Fibroblast of upper back skin (primary cell): ENCODE measurements at places on chromosomes 12 and 14.

- DNase-seq = no peak
Measured at GRCh38 chr14:96752594-96752993, 44.6 kb upstream of the VRK1 start.

- no peak for DNase-seq
Measured at GRCh38 chr14:76546426-76547221, 170.7 kb downstream of the ESRRB start.

GRCh38 chr12:31572900-31573600 is 17.9 kb downstream of the DENND5B start:
- DNase-seq = no peak

DNA sequence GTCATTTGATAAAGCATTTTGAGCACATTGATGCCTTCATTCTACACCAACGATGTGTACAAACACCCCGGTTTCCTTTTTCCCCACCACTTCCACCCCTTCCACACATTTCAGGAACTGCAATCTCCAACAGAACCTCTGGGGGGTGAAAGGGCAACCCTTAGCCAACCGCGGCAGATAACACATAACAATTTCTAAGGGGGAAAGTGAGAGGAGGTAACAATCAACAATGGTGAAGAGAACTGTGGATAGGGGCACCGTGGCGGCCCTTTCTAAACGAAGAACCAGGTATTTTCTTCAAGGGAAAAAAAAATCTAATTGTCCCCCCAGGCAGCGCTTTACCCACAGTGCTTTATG is 1.1 kb downstream of the KITLG start:
- DNase-seq = no peak

DNA sequence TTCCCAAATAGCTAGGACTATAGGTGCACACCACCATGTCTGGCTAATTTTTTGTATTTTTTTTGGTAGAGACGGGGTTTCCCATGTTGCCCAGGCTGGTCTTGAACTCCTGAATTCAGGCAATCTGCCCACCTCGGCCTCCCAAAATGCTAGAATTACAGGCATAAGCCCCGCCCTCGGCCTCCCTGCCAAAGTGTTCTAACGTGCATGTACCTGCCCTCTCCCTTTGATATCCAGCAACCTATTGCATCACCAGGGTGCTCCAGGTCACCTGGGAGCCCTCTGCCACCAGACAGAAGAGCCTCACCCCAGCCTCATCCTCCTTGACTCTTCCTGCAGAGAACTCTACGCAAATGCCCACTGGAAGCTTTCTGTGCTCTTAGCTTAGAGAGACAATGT is 2.2 kb upstream of the EML1 start:
- no peak for DNase-seq

GRCh38 chr12:103913100-103913499 is 17.1 kb upstream of the HSP90B1 start:
- no peak for DNase-seq

DNA sequence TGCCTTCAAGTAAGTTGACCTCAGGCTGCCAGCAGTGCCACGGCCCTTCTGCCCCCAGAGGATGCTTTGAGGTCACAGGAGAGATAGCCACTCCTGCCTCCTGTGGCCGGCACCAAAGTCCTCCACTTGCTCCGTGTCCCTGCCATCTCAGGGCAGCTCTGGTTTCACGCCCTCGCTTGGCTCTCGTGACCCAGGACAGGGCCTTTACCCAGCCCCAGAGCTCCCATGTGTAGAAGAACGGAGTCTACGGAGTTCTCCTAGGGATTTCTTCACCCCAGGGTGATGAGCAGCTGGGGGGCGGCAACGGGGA is 178.1 kb downstream of the ADGRD1 start:
- DNase-seq = no peak

DNA sequence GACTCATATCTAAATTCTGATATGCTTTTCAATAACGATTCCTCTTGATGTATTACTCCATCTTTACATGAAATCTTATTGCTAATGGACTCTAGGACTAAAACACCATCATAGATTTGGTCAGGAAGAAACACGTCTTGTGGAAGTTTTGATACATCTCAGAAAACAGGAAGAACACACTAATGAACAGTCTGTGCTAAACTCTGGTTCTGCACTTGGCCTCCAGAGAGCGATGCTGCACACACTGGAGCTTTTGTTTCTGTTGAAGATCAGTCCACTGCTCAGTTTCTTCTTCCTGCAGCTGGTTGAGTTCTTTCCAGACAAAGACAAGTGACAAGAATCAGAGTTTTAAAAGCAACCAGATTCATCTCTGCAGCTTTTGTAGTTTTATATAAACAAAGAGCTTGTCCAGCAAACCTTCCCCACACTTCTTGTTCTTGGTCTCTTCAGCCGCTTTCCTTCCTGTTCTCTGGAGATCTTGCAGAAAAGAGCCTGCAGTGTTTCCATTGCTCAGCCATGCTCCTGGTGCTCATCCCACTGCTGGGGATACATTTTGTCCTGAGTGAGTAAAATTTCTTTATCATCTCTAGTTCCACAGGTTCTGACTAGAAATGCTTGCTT is 229.1 kb upstream of the OR4E1 start:
- DNase-seq = no peak

DNA sequence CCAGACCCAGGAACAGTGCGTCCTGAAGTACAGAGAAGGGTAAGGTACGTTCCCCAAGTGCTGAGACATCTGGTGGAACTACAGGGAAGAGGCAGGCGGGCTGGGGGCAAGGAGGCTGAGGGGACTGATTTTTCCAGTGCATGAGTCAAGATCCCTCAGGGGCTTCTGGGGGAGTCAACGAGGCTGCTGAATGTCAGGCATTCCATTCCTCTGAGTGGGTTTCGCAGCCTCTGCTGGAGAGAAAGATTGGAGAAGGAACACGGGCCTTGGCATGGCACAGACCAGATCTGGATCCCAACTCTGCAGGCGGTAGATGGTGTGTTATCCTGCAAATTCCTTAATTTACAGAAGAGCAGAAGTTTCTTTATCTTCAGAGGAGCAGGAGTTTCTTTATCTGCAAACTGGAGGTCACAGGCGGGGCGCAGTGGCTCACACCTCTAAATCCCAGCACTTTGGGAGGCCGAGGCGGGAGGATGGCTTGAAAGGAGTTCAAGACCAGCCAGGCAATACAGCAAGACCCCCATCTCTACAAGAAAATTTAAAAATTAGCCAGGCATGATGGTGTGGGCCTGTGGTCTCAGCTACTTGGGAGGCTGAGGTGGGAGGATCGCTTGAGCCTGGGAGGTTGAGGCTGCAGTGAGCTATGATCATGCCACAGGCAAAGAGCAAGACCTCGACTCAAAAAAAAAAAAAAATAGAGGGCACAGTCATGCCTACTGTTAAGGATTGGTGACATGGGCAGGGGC is 132.6 kb upstream of the MAP1LC3B2 start:
- DNase-seq = peak; percentile 100

DNA sequence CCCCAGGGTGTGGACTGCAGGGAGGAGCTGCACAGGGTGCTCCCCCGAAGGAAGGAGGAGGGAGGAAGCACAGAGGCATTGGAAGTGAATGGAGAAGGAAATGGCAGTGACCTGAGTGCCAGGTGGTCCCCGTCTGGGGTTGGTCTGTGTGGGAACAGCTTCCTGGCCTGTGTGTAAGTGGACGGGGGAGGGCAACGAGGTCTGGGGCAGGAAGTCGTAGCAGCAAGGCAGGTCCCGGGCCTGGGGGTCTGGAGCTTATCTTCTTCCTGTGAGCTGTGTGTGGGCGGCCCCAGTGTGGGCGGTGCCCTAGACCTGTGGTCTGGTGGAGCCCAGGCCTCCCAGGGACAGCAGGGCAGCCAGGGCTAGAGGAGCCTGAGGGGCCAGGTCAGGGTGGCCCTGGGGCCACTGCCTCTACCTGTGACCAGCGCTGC is 382.1 kb downstream of the TMEM121 start:
- DNase-seq = no peak

GRCh38 chr12:110436231-110436630 is 13.9 kb downstream of the ARPC3 start:
- DNase-seq = no peak

- no peak for DNase-seq
Measured at GRCh38 chr12:132856581-132856980, 27.9 kb upstream of the GOLGA3 start.

GRCh38 chr12:27826076-27826475 is 46.0 kb upstream of the MANSC4 start:
- DNase-seq = no peak

GRCh38 chr12:65510007-65510406 is 231.5 kb downstream of the MSRB3 start:
- DNase-seq = peak; percentile 72

GRCh38 chr12:94789510-94790225 is 139.3 kb upstream of the TMCC3 start:
- no peak for DNase-seq

DNA sequence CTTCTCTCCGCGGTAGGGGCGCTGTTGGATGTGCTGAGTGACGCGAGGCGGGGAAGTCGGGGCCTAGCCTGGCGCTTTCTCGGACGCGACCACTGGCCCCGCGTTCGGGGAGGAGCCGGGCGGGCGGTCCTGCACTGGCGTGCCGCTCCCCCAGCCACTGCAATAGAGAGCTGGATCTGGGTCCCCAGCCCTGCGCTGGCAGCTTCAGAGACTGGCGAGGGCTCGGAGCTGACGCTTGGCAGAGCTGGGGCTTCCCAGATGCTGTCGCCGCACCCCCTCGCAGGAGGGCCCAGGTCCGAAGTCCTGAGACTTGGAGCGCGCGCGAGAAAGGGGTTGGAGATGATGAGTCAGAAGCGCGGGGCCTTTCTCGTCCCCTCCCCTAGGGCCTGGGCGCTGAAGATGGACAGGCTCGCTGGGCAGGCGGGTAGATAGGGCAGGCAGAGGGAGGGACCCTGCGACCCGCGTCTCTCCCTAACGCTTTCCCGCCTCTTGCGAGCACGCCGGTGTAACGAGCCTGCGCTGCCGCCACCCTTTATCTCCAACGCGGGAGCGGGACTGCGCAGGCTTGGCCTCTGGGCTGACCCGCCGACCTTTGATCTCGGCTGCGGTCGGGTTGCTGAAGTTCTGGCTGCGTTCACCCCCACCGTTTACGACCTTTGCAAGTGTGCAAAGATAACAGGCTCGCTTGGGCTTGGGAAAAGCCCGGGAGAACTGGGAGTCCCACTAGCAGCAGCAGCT is 3.0 kb downstream of the TMEM253 start:
- peak; percentile 96 for DNase-seq

DNA sequence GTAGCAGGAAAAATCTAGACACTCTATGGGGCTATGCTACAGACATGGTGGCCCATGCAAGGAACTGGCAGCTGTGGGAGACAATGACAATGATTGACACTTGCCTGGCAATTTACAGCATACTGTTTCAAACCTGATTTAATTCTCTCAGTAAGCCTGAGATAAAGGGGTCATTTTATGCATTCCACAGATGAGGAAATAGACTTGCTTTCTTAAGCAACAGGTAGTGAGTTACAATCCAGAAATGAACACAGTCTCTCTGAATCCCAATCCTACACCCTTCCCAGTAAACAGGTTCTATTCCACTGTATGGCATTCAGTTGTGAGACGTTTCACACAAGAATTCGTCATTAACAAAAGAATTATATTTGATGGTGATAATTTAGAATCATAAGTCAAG is 15.5 kb upstream of the PCNX1 start:
- DNase-seq = peak; percentile 57

GRCh38 chr14:90275458-90275814 is 19.1 kb downstream of the PSMC1 start:
- DNase-seq = no peak

GRCh38 chr14:88426271-88426670 is 40.8 kb downstream of the SPATA7 start:
- peak; percentile 28 for DNase-seq

DNA sequence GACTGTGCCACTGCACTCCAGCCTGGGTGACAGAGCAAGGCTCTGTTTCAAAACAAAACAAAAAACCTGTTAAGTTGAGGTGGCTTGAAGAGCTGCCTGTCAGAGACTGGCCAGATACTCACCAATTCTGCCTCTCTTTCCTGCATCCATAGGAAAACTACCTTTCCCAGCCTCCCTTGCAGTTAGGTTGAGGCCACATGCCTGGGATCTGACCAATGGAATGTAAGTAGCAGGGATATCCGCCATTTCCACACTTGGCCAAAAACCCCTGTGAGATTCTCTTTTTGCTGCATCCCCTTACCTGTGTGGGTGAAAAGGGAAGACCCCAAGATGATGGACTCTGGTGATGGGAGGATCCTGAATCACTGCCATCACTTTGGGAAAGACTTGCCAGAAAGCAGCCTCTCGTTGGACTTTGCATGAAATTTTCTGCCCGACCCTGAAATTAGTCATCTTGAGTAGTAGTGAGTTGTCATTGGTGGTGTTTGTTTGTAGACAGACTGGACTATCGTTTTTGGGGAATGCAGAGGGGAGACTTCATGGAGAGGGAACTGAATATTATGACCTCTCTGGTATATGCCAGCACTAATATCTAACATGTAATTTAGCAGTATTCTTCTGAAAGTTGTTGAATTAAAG is 14.0 kb downstream of the GPR68 start:
- peak; percentile 14 for DNase-seq

DNA sequence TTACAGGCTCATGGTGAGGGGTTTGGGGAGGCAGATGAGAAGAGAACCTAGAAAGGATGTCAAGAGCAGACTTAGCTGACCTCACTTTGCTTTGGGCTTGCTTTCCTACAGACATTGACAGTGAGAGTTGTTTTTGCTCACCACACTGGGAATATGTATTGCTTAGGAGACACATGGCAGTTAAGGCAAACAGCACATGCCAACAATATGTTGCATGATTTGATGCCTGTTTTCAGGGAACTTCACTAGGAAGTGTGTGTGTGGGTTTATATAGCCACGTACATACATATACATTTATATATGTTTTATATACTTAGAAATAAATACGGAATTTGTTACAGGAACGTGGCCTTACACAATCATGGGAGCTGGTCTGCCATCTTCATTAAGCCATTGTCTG is 346.1 kb downstream of the RGS6 start:
- no peak for DNase-seq
